ENCODE measurements at places on chromosomes 2 and 18.

DNA sequence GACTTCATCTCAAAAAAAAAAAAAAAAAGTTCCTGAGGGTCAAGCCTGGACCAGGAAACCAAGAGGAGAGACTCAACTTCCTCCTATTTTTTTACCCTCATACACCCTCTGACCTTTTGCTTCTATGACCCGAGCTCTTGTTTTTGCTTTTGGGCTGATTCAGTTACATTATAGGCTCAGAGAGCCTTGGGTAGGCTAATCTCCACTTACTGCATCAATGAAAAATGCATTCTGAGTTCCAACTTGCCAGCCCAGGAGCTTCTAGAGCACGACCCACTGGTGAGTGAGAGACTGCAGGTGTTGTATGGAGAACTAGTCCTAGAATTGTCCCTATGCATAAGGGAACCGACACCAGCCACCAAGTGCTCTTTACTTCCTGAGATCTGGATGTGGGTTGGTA is 91.1 kb downstream of the CABLES1 start:
- DNase-seq: no peak

DNA sequence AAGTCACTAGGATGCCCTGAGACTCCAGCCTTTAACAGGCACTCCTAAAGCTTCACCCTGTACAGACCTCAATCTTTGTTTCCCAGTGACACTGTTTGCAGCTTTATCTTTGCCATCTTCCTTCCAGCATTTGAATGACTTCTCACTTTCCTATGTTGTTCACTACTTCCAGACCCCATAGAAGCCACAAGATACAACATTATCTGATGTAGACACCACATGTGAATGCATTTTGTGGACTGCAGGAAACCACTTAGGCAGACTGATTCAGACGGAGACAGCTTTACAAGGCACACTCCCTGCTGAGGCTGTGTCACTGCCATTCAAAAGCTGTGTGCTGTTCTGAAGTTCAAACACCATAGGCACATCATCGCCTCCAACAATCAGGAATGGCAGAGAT is 67.3 kb upstream of the SPATS2L start:
- DNase-seq: no peak

GRCh38 chr2:127464470-127465257 is 46.4 kb downstream of the PROC start:
- no peak for DNase-seq

- DNase-seq: no peak
Observed at GRCh38 chr2:64405581-64406406, 48.2 kb upstream of the LGALSL start.

- DNase-seq: no peak
Observed at GRCh38 chr2:25825238-25825637, 53.0 kb downstream of the ASXL2 start.

GRCh38 chr2:177396703-177397460 is 4.3 kb downstream of the AGPS start:
- no peak for DNase-seq

GRCh38 chr18:63240531-63241316 is 78.8 kb downstream of the BCL2 start:
- DNase-seq: no peak

DNA sequence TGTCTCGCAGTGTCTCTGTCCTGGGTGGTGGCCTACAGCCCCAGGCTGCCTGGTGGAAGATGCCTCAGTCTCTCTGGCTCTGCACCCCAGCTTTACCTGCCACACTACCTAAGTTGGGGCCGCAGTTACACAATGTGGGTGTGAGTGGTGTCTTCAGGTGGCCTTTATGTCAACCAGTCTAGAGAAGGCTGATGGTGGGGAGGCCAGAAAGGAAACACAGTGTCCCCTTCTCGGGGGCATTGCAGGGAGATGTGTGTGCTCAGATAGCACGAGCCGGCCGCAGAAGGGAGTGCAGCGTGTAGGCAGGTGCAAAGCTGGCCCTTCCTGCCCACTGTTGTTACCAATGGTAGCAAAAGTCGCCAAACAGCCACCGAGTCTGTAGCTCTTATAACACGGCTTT is 216.1 kb downstream of the SH3RF3 start:
- DNase-seq: no peak

All from iPS DF 19.7 (cell line).